Hippocampal formation (tissue), 2 donors: ENCODE measurements at places on chromosomes 3 and 15.

DNA sequence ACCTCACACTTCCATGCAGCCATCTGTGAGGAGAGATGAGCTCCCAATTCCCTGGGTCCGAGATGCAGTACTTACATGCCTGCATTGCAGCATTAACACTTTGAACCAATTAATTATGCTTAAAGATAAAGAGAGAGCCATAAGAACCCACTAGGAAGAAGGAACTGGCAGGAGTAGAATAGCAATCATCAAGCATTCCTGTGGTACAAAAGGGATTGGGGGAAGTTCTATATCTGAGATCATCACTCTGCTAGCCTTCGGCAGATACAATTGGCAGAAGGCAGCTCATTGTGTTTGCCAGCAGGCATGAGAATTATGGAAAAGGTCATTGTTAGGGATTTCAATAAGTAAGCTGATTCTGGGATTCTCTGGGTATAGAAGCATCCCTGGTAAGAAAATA is 891.4 kb downstream of the NTRK3 start:
- DNase-seq = no peak

DNA sequence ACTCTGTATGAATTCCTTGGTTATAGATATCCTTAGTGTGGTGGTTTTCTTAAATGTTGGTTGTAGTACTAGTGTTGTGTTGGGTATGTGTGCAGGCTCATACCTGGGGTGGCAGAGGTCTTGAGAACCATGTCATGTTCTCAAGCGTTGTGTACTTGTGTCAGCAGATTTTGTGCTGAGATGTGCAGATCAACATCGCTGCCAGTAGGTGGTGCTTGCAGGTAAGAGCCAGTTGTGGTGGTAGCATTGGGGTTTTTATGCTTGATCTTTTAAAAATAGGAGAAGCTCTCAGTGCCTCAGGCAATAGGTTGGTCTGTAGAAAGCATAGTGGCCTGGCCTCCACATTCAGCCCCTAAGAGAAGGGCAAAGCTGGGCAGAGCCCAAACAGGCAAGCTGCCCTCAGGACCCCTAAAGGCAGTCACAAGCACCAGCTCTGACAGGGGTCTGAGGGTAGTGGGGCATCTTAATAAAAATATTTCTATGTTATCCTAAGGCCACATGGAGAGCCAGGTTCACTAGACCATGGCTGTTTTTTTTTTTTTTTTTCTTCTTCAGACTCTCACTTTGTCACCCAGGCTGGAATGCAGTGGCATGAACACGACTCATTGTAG is 164.0 kb downstream of the IL20RB start:
- peak; percentile 1 for DNase-seq

DNA sequence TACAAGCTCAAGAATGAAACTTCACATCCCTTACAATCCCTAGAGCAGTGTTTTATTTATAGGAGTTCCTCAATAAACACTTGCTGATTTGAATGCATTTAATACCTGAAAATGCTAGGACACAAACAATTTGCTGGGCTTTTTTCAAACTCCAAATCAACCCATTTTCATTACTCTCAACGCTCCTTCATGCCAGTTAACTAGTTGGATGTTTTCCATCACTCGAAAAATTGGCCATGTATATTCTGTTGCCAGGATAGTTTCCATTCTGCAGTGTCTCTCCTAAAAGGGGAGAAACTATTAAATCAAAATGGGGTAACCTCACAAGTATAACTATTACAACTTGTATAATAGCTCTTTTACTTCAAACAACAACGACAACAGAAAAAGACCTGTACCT is 1.2 kb downstream of the GBE1 start:
- DNase-seq = no peak

GRCh38 chr15:66359740-66360139 is 3.3 kb upstream of the TIPIN start:
- DNase-seq = no peak

DNA sequence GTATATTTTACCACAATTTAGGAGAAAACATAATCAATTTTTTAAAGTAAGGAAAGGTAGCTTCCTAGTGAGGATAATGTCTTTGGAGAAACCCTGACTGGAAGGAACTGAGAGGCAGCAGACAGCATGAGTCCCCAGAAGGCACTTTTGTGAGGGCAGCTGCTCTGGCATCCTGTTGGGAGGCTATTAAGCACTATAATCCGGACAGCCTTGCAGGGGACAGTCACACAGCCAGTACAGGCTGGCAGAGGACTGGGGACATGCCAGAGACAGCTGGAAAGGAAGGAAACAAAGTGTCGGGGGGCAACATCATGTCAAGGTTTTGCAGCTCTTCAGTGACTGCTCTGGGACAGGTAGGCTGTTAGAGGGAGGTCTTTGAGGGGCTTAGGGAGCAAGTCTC is 15.7 kb downstream of the ACAN start:
- DNase-seq = no peak

GRCh38 chr3:128072454-128073184 is 20.4 kb downstream of the SEC61A1 start:
- no peak for DNase-seq
